ENCODE measurements at places on chromosomes 4 and X.

DNA sequence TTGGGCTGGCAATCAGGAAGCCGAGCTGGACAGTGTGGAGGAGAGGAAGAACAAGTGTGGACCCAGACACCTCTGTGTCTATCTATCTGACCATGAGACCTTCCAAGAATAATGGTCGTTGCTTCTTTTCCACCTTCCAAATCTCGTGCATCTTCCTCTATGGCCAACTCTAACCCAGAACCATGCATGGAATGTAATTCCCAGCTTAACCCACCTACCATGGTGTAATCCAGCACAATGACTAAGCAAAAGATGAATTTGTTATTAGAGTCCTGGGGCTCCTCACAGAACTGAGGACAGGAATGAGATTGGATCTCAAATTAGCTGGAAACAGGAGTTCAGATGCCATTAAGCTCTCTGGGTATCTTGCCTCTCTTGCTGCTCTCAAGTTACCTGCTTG is 17.4 kb upstream of the TMEM184C start:
- no peak for DNase-seq

DNA sequence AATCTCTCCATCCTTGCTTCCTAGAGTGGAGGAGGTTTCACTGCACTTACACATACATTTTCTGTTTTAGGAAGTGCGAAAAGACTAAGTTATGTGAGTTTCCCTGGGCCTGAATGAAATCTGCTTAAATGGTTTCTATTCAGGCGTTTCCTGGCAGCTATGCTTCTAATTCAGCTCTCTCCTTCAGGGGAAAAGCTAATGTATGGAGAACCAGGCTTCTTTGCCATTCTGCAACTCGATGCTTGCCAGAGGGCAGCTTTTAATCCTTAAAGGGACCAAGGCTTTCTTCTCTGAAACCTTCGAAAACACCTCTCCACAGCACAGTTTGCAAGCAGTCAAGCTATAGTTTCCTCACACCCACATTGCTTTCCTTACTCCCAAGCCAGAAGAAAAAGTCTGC is 89.5 kb upstream of the ARX start:
- DNase-seq, result no peak

- no peak for DNase-seq
Measured at GRCh38 chr4:177131736-177132135, 177.9 kb upstream of the NEIL3 start.

- DNase-seq, result no peak
Measured at GRCh38 chrX:150703695-150703974, 10.4 kb downstream of the MTMR1 start.

- no peak for DNase-seq
Measured at GRCh38 chr4:80322716-80323115, 12.8 kb upstream of the CFAP299 start.

GRCh38 chrX:11663875-11664210 is 1.9 kb downstream of the ARHGAP6 start:
- no peak for DNase-seq

DNA sequence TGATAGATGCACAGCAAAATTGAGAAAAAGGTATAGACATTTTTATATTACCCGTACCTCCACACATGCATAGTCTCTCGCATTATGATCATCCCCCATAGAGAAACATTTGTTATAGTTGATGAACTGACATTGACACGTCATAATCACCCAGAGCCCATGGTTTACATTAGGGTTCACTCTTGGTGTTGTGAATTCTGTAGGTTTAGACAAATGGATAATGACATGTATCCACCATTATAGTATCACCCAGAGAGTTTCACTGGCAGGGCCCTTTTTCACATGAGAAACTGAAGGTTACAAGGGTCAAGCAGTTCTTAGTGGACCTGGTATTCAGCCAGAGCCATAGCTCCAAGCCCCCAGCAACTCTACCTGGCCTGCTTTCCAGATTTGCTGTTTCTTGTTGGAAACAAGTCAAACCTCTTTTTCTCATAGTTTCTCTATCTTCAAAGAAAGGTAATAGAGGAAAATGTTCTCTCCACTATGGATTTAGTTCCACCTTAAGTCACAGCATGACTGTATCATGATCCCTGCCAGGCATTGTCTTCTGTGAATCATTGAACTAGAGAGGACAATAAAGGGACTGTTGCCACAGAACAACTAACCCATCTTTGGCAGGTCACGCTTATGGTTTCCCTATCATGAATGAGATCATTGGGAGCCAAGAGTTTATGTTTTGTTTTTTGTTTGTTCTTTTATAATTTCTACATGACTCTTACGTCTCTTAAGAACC is 64.0 kb downstream of the HHIP start:
- no peak for DNase-seq

GRCh38 chr4:6265546-6265945 is 4.1 kb upstream of the WFS1 start:
- DNase-seq, result no peak

DNA sequence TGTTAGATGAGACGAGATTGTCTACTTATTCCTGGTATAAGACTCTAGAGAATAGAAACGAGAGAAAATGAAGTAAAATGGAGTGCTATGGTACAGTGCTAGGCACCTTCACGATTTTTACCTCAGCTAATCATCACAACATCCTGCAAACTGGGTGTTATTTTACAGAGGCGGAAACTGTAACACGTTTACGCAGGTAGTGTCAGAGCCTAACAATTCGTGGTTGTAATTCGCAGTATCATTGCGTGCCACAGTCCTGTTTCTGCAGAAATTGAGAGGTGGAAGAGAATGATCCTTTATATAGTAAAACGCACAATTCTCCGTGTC is 383 bp upstream of the TBC1D19 start:
- DNase-seq, result no peak

GRCh38 chr4:153467897-153468262 is 1.7 kb downstream of the TMEM131L start:
- DNase-seq, result no peak

DNA sequence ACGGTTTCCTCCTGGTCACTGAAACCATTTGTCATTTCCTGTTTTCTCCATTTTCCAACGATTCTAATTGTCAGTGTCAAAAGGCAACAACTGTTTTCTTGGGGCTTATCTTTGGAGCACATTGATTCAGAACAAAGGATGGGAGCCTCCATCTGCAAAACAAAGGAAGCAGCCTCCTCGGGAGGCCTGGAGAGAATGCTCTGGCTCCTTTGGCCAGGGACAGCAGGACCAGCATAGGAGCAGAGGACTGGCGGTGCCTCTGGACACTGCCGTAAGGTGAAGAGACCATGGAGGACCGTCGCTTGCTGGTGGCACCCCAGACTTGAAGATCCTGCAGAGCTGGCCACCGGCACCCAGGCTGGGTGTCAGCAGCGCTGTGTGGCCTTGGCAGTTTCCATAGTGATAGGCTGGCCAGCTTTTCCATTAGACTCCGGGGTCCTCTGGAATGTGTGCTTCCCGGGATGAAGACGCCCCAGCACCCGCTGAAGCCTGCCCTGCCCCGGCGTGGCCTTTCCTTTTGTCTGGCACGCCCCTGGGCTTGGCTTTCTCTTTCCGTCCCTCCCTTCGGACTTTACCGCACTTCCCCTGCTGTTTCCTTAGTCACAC is 61.1 kb upstream of the MTM1 start:
- DNase-seq, result no peak

DNA sequence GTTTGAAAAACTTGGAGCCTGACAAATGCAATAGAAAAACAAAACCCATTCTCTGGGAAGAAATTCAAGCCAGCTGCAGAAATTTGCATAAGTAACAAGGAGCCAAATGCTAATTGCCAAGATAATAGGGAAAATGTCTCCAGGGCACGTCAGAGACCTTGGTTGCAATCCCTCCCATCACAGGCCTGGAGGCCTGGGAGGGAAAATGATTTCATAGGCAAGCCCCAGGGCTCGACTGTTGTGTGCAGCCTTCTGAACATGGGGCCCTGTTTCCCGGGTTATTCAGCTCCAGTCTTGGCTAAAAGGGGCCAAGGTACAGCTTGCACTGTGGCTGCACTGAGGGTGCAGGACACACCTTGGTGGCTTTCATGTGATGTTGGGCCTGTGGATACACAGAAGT is 760.4 kb upstream of the PABPC4L start:
- DNase-seq, result no peak

DNA sequence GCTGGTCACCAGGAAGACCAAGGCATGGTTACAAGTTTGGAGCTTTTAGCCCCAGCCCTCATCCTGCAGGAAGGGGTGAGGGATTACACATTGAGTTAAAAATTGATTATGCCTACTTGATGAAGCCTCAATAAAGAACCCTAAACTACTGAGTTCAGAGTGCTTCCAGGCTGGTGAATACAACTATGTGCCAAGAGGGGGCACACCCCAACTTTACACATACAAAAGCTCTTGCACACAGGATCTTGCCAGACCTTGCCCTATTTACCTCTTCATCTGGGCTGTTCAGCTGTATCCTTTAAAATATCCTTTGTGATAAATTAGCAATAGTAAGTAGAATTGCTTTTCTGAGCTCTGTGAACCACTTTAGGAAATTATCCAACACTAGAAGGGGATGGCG is 489.3 kb downstream of the INPP4B start:
- no peak for DNase-seq

DNA sequence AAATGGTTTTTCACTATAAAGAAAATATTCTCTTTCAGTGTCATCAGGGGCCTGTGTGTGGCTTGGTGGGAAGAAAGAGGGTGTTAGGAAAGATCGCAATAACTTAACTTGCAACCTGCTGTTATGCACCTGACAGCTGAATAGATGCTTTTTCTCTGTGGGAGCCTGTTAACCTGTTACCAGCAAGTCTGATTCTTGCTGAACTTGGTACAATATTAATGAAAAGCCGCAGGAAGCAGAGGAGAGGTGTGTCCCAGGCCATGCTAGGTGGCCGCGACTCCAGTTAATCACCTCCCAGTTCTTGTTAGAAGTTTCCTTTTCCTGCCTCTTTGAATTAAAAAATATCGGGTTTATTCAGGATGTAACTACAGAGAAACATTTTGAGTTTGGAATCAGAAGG is 494.8 kb upstream of the AGA start:
- no peak for DNase-seq

GRCh38 chr4:114273238-114273637 is 293.8 kb upstream of the ARSJ start:
- no peak for DNase-seq

DNA sequence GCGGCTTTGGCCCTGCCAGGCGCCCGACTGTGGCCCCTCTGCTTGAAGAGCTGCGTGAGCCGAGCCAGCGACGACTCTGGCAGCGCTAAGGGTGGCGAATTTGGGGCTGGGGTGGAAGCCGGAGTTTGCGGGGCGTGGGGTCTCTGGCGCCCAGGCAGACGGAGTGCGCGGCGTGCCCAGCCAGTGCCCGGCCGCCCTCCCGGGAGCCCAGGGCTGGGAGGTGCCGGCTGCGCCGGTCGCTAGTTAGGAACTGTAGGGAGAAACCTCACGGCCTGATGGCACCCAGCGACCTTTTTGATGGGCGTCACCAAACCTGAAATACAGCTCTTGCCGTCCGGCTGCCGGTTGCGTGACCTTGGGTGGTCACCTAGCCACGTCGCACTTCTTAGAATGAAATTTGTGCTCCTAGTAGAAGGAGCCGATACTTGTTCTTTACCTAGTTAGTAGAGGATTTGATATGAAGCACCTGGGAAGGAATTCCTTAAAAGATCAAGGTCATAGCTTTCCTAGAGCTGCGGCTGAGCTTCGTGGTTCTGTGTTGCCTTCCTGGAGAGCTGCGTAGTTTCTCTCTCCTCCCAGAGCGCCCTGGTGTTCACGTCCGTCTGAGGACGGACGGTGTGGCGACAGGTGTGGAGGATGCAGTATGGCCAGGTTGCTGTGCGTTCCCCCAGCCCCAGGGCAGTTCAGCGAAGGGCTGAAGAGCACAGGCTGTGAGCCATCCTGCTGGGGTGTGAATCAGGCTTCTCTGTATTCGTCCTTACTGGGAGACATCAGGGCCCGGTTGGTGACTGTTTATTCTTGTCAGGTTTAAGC is 680 bp downstream of the MAEA start:
- no peak for DNase-seq

- no peak for DNase-seq
Measured at GRCh38 chr4:172134521-172134920, 321.3 kb downstream of the GALNTL6 start.

DNA sequence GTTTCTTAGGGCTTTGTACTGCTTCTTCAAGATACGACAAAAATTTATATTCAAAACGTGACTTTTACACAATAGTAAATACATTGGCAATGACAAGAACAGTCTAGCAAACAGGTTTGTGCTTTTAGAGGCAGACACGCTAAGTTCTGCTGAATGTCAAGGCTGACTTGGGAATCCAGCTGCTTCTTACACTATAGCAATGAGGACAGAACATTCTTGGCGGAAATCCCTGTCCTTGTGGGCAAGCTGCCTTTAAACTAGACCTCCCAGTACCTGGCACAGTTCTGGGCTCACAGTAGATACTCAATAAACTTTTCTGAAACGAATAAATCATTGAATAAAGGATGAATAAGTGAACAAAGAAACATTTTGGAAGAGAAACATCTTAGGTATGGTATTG is 148.2 kb downstream of the RASL11B start:
- no peak for DNase-seq

DNA sequence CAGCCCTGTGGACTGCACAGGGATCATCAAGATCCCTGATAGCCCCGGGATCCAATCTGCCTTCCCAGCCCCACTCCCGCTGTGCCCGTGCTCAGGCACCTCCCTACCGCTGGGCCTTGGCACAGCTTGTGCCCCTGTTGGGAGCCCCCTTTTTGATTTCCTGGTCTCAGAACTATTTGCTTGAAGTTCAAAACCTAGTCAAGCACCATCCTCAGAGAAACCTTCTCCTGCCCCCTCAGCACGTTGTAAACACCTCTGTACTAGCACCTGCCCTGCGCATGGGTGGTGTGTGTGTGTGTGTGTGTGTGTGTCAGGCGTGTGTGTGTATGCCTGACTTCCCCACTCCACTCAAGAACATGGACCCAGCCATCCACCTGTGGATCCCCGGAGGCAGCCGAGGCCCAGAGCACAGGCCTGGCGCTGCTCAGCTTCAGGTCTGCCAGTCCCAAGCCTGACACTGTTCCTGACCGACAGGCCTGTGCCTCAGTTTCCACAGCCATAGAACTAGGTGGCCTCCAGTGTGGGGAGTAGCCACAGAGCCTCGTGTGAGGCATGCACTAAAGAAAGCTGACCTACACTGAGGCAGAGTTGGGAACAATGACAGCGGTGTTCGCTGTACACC is 65.5 kb downstream of the ADRA2C start:
- no peak for DNase-seq

GRCh38 chrX:137425986-137426385 is 139.9 kb upstream of the ZIC3 start:
- no peak for DNase-seq

- DNase-seq, result no peak
Measured at GRCh38 chrX:85052205-85052604, 48.5 kb downstream of the APOOL start.

All from stimulated activated CD4-positive, alpha-beta T cell treated with anti-CD3 and anti-CD28 coated beads, Interleukin-1b, Interleukin-23, amount 100 ng/mL, for 1 hour (primary cell).